Left cardiac atrium (tissue), 4 donors: ENCODE measurements at places on chromosomes 16 and 17.

DNA sequence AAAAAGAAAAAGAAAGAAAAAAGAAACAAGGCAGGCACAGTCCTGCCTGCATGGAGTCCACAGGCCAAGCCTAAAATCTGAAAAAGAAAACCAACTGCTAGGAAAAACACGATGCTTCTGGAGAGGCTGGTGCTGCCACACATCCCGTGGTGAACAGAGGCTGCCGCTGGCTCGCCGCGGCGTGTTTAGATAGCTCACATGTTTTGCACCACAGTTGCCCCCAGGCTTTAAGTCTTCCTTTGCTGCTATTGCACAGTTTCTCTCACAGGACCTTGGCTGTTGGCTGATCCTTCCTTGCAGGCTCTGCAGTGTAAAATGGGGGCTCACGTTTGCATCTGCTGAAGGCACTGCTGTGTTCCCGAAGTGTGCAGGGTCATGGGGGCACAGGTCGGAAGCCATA, 8.6 kb downstream of the SLC6A4 start:
- DNase-seq: no peak

- DNase-seq: no peak
These were observed 817.6 kb upstream of the CDH8 start for GRCh38 chr16:62853887-62854286.

DNA sequence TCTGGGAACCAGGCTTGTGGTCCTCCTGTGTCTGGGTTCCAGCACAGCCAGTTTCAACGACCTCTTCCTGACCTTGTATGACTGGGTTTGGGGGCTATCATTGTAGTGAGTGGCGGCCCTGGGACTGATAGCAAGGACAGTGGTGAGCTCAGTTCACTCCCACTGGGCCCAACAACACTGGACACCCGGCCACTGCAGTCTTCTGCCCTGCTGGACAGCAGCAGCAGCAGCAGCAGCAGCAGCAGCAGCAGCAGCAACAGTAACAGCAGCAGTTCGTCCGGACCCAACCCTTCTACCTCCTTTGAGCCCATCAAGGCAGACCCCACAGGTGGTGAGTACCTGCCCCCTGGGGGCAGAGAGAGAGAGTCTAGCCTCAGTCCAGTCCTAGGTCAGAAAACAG, 3.3 kb upstream of the ELMO3 start:
- no peak for DNase-seq

GRCh38 chr17:21291862-21292261, 7.4 kb downstream of the MAP2K3 start:
- DNase-seq: no peak

DNA sequence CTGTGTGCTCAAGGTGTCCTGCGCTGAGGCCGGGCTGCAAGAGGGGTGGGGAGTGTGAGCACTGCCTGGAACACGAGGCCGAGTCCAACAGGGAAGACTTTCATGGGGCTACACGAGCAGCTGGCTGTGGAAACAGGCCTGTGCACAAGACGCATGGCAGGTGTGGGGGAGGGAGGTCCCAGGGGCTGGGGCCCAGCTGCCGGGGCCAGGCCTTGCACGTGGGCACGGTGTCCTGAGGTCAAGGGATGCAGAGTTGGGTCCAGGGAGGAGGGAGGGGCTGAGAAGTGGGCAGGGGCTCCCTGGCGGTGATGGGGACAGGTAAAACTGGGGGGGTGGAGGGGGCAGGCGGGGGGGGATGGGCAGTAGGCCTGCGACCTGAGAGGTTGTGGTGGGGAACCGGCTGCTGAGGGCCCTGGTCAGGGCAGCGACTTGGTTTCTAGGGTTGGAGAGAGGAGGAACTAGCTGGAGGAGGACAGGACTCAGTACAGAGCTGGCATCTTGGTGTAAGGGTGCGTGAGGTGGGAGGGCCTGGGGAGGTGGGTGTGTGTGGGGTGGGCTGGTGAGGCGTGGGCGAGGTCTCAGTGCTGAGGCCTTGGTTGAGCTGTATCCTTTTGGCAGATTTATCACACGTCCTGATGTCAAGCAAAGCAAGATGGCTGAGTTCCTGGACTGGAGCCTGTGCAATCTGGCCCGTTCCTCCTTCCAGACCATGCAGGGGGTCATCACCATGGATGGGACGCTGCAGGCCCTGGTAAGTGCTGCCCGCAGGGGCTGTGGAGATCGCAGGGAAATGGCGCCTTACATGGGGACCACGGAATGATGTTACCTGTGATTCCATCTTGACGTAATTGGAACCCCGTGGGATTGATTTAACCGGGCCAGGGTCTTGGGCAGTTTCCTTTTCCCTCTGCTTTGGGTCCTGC, 29.4 kb downstream of the TBCD start:
- DNase-seq: no peak

DNA sequence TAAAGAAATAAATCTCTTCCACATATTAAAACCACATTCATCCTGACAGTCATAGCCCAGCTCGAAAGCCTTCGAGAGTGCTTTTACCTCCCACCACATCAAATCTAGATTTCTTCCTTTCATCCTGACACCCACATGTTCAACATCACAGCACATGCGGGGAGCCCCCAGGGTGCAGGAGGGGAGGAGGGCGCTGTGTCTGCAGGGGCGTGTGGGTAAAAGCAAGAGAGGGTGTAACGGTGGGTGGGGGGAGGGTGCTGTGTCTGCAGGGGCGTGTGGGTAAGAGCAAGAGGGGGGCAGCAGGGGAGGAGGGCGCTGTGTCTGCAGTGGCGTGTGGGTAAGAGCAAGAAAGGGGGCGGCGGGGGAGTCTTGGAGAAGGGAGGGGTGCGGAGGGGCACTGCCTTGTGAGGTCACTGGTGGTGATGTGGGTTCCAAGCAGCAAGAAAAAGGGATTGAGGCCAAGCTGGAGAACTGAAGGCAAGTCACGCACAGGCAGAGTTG, 34.7 kb downstream of the ADCY9 start:
- no peak for DNase-seq

GRCh38 chr17:69042308-69042707, 18.4 kb downstream of the ABCA9 start:
- DNase-seq: no peak

DNA sequence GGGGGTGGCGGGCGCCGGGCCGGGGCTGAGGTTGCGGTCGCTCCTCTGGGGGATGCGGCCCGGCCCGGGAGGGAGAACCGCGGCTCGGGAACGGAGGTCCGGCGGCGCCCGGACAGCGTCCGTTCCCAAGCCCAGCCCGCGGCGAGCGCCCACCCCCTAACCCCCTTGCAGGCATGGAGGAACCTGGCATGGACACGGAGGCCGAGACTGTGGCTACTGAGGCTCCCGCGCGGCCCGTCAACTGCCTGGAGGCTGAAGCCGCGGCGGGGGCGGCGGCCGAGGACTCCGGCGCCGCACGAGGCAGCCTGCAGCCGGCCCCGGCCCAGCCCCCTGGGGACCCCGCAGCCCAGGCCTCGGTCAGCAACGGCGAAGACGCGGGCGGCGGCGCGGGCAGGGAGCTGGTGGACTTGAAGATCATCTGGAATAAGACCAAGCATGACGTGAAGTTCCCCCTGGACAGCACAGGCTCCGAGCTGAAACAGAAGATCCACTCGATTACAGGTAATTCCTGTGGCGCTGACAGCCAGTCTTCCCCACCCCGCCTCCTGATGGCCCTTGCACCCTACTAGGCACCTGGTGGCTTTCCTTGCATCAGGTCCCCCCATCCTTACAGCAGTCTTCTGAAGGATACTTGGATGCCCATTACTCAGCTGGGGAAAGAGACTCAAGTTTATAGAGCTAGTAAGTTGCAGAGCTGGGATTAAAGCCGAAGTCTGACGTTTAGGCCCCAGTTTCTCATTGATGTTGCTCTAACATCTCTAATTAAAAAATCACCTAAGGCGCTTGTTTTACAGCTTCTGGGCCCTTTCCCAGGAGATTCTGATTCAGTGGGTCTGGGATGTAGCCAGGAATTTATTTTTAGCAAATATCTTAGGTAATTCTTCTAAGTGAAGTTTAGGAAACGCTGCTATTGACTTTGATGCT, 514 bp downstream of the UBFD1 start:
- no peak for DNase-seq

DNA sequence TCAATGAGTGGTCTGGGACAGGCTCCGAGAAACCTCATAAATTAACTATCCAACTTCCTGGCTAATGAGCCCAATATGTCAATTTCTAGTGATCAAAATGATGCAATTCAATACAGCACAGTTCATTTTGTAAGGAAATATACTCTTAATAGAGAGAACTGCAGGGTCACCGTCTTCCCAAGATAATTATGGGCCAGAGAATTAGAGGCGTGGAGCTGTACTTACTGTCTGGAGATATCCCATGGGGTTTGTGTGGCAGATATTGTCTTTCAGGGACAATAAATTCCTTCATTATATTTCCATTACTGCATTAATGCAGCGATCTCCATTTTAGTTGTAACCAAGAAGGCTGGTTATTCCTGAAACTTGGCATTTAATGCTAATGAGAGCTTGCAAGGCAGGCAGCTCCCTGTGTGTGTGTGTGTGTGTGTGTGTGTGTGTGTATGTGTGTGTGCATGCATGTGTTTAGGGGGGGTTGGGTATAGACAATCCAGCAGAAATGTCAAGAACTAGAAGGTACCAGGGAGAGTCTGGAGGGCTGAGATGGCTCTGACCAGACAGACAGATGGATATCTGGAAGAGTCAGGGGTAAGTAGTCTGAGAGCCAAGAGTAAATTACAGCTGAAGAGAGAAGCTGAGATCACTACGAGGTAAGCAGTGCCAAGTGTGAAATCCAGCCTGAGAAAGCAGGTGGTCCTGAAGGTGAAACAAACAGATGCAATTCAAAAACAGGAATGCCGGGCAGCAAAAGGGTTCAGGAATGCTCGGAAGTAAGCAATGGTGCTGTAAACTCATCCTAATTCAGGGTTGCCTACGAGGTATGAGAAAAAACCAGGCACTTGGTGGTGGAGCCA, 393.0 kb downstream of the CA10 start:
- no peak for DNase-seq

DNA sequence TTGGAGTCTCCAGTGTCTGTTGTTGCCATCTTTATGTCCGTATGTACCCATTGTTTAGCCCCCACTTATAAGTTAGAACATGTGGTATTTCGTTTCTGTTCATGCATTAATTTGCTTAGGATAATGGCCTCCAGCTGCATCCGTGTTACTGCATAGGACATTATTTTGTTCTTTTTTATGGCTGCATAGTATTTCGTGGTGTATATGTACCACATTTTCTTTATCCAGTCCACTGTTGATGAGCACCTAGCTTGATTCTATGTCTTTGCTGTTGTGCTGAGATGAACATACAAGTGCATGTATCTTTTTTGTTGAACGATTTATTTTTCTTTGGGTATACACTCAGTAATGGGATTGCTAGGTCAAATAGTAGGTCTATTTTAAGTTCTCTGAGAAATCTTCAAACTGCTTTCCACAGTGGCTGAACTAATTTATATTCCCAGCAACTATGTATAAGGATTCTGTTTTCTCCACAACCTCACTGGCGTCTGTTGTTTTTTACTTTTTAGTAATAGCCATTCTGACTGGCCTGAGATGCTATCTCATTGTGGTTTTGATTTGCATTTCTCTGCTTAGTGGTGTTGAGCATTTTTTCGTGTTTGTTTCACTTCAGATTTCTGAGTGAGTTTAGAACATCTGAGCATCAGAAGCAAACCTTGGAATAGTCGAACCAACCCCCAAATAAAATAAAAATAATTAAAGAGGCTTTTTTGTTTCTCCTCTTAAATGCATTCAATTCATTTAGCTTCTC, 304.7 kb downstream of the ZFHX3 start:
- no peak for DNase-seq

DNA sequence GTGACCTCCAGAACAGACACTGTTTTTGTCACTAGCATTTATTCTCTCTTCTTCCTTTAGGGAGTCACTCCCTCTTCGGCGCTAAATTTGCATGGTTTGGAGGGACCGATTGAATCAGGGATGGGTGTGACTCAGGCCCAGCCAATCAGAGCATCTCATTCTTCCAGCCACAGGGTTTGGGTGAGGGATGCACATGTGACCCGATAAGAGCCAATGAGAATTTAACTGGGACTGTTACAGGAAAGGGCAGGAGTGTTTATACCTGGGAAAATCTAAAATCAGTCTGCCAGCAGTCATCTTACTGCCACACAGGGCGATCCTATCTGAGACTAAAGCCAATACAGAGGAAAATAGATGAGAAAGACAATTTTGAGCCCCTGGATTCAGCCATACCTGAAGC, 351.2 kb upstream of the ERCC4 start:
- DNase-seq: no peak

DNA sequence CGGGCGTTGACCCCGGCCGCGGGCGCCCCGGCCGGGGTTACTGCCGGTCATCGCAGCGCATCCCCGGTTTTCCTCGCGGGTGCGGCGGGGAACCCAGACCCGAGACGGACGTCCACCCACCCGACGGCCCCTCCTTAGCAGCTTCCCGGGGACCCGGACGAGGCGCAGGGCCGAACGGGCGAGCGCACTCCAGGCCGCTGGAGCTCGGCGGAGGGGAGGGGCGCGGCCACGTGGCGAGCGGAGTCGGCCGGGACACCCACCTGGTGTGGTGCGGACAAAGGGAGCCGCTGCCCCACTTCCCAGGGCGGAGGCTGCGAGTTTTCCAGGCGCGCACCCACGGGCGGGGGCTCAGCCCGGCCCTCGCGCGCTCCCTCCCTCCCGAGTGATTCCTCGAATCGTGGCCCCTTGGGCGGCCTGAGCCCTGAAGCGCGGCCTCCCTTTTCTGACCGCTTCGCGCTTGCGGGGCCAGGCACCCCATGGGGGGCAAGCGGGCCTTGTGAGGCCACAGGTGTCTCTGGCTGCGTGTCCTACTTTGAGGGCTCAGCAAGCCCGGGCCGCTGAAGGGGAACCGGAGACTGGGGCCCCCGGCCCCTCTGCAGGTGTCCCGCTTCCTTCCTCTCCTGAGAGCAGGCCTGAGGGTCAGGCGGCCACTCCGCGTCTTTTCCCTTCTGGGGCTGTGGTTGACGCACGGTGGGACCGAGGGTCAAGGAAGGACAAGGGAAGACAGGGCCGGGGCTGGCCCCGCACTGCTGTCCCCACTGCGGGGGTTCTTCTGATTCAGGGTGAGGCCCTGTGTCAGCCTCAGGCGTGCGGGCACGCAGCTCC, 1.1 kb upstream of the FASN start:
- no peak for DNase-seq

DNA sequence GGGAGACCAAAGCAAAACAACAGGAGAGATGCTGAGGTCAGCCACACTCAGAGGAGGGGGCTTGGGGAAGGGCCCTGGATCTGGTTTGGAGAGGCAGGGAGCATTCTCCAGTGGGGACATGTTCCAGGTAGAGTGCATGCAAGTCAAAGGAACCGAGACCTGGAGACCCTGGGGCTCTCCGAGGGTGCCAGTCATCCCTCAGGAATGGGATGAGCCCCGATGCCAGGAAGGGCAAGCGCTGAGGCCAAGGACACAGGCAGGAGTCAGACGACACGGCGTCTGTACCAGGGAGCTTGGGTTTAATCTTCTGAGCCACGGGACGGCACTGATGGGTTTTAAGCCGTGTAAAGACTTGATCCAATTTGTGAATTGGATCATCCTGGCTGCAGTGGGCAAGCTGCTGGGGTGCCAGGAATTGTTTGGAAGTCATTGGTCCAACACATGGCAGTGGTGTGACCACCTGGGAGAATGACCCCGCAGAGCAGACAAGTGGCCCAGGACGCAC, 32.9 kb upstream of the ANKRD40CL start:
- no peak for DNase-seq

DNA sequence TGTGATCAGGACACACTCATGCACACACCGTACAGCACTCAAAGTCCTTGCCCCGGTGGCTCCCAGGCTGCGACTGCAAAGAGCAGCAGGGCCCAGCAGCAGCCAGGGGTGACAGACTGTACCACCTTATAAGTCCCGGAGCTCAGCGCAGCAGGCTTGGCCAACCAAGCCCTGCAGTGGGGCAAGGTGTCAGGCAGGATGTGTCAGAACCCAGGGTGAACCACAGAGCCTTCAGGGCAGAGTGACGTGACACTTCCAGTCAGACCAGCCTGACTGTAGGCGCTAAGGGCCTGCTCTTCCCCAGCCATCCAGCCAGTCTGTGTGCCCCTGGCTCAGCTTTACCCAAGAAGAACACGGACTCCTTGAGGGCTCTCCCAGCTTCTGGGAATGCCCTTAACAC, 204.1 kb downstream of the COPRS start:
- DNase-seq: peak; percentile 64
